Ovary (tissue), 10 donors: ENCODE measurements at places on chromosomes 3 and 15. TPM values are rescaled to one million over a fixed set of nuclear protein-coding genes. Genes with fewer than 3 reads are reported as not detected.

The BNC1 gene
- polyA plus RNA-seq: 0.95 TPM

The TIPARP gene
- 21.4 TPM for polyA plus RNA-seq

The GOLGB1 gene
- polyA plus RNA-seq: 31.7 TPM

The ATP8B4 gene
- polyA plus RNA-seq: 11.3 TPM

The GALNT15 gene
- polyA plus RNA-seq: 33.7 TPM

The ZNF148 gene
- polyA plus RNA-seq: 19.1 TPM

The NDN gene
- 105 TPM for polyA plus RNA-seq

The LOXL1 gene
- polyA plus RNA-seq: 16.1 TPM

The GHRL gene
- 0.34 TPM for polyA plus RNA-seq

The APBA2 gene
- polyA plus RNA-seq: 1.9 TPM

The EPHA6 gene
- 2.0 TPM for polyA plus RNA-seq

The COLQ gene
- 1.9 TPM for polyA plus RNA-seq

The WNT5A gene
- 10.1 TPM for polyA plus RNA-seq

The CHRNA3 gene
- polyA plus RNA-seq: 0.27 TPM

DNA sequence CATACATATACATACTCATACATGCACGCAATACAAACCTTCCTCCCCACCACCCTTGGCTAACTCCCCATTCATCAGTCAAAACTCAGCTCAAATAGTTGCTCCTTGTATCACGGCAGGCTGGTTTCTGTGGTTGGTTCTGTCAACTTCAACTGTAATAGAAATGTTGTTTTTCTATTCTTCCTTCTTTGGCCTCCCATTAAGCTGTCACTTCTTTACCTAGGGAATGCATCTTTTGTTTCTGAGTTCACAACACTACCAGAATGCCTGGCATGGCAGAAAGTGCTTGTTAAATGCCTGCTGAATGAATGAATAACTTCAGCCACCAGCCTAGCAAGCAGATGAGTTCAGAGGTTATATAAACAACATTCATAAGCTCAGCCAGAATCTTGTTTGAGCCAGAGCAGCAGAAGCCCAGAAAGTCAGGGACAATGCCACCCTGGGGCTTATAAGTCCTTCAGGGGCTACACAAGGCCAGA, 63.1 kb downstream of the B3GALNT1 start:
- DNase-seq: no peak

GRCh38 chr3:111314181-111314873, 227.7 kb upstream of the CD96 start:
- DNase-seq: no peak

DNA sequence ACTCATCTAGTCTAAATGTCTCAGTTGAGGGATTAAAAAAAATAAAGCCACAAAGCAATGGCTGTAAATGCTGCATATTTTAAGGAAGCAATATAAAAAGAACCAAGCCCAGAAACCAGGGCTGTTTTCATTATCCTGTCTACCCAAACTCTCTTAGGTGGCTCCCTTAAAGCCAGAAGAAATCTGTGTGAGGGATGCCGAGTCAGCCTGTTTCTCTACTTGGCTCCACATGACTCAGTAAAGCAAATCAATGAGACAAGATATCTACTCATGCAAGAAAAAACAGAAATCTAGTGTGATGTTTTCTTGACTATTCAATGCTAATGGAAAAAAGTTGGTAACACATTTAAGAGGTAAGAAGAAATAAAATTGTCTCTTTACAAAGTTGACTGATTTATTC, 296.2 kb downstream of the ZBTB20 start:
- DNase-seq: no peak

DNA sequence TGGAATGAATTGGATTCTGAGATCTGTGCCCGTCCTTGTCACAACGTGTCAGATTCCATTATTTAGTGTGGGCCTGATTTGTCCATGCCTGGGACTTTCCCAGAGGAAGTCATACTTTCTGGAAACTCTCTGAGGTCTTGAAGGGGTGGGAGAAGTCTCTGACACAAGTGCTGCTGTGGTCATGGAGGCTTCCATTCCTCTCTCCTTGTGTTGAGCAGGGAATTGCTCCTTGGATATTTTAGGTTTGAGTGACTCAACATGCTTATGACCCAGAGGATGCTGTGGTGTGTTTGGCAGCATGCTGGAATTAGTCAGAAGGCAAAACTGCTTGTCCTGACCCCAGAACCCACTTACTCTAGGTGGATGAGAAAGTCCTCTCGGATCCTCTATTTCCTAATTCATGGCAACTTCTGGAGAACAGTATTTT, 132.1 kb downstream of the LPP start:
- DNase-seq: peak; percentile 75

DNA sequence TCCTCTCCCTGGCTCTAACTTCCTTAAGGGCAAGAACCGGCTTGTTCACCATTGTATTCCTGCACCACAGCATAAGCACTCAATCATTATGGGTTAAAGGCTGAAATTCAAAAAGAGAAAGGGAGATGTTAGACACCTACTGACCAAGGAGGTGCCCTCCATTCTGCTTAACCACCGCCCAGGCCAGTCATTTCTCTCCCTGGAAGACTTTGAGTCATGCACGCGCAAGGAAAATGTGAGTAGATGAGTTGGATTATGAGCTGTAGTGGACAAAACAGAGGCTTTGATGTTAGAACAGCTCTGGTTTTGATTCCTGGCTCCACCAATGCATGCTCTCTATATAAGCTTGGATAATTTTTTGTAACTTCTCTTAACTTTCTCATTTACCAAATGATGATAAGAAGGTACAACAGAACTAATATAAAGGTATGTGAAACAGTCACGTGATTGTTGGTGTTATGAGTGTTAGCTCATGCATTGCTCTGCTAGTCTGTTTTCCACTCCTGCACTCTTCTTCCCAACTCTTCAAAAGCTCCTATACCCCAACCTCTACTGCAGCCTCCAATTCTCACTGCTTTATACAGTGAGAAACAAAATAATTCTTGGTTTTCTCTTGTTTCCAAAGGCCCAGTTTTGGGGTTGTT, 148.4 kb upstream of the ATP11B start:
- DNase-seq: no peak

DNA sequence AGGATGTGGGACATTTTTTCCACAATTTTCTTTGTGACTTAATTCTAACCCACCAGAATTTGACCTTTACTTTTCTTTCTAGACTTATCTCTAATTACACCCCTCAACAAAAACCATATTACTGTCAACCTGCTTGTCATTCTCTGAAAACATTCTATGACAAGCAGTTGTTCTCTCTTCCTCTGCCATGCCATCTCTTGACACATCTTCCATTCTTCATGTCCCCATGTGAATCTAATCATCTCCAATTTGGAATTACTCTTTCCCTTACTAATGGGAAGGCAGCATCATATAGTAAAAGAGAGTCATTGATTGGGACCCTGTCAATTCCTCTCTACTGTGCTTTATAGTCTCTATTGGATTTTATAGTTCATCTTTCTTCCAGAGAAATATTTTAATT, 61.3 kb upstream of the P2RY1 start:
- no peak for DNase-seq

- DNase-seq: no peak
Observed at GRCh38 chr3:58356054-58356453, 23.4 kb downstream of the PXK start.

DNA sequence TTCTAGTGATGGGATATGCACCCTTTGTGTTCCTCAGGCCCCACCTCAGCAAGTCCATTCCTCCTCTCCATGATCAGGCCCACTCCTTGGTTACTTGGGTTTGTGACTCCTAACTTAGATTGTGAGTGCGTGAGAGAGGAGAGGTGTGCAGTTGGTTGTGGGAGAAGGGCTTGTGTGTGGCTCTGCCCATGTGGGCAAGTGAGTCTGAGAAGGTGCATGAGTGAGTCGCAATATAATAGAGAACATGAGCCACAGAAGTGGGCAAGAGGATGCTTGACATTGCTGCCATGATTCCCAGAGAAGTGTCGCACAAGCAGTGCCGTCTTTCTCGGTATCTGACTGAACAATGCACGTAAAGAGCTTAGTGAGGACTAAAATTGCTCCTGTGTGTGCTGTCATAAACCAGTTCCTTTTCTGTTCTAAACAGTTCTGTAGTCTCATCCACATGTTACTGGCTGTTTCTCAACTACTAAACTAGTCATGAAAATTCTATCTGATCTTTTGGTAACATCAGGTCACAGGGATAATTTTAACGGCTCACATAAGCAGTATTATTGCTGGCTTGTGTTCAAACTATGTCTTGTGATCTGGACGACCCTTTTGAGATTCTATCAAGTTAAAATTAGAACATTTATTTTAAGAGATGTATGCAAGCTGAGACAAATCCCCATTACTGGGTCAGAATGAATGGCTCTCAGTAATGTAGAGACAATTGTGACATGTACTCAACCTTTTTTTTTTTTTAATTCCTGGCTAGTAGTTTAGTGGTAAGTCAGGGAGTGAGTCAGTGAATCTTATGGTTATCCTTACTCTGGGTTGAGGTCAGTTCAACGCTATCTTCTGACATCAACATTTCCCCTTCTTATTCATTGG, 25.6 kb downstream of the GYG1 start:
- no peak for DNase-seq

GRCh38 chr3:43423142-43423541, 136.8 kb downstream of the SNRK start:
- peak; percentile 24 for DNase-seq

- DNase-seq: no peak
Observed at GRCh38 chr3:72458375-72458774, 389.9 kb downstream of the SHQ1 start.

- DNase-seq: no peak
Observed at GRCh38 chr3:126153695-126154360, 26.6 kb downstream of the ALDH1L1 start.

DNA sequence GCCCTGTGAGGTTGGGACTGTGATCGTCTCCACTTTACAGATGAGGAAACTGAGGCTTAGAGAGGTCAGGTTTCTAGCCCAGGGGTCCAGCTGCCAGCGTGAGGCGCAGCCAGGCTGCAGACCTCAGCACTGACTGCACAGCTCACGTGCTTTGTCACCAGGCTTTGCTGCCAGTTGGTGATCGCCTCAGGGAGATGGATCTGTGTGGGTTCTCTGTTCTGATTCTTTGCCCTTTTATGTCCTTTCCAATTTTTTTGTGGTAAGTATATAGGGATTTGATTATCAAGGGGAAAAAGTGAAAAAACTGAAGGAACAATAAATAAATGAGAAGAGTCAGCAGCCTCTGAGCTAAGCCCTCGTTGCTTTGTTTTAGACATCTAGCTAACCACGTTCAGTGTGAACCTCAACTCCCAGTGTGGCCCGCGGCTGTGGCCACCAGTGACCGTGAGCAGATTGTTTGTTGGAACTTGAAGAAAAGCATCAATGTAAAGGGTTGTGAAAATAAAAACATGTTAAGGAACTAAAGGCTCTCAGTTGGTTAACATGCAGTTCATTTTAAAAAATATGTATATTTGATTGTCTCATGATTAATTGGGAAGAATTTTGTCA, 117.6 kb downstream of the PDE8A start:
- no peak for DNase-seq

GRCh38 chr3:156605686-156606605, 51.0 kb upstream of the SSR3 start:
- DNase-seq: peak; percentile 31

DNA sequence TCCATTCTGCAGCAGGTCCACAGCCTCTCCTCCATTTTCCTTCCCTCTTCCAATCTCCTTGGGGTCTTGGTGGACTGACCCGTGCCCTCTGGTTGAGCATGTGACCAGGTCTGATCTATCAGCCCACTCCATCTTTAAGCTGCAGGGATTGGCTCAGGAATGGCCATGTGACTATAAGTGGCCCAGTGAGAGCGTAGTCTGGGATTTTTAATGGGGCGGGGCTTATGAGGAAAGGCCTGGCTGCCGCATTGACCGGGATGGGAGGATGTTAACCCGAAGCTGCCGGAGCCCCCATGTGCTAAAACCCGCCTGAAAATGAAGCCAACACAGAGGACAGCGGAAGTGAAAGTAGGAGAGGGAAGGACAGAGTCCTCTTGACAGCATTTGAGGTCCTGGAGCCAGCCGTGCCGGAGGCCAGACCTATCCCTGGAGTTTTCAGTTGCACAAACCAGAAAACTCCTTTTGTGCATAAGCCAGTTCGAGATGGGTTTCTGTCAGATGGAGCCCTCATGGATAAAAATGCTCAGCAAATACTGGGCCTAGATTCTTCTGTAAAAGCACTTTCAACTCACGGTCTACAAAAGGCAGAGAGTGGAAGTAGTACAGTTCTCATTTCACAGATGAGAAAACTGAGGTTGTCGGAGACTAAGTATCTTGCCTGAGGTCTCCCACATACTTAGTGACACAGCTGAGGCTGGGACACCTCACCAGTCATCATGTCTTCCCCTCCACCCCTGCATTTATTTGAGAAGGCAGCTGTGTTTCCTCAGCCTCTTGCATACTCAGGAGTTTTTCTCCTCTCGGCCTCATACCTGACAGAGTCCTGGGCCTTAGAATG, 61.9 kb downstream of the ATP2B2 start:
- DNase-seq: no peak

DNA sequence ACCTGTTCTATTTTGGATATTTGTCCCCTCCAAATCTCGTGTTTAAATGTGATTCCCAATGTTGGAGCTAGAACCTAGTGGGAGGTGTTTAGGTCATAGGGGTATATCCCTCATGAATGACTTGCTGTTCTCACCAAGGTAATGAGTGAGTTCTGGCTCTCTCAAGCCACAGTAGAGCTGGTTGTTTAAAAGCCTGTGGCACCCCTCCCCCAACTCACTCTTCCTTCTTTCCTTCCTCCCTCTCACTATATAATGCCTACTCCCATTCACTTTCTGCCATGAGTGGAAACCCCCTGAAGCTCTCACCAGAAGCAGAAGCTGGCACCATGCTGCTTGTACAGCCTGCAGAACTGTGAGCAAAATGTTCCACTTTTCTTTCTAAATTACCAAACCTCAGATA, 341.1 kb downstream of the SI start:
- no peak for DNase-seq

GRCh38 chr3:151552589-151552988, 91.7 kb upstream of the IGSF10 start:
- DNase-seq: no peak

- DNase-seq: no peak
Observed at GRCh38 chr3:634511-634910, 437.9 kb downstream of the CHL1 start.

- DNase-seq: no peak
Observed at GRCh38 chr15:59622289-59622688, 10.7 kb downstream of the GCNT3 start.

- no peak for DNase-seq
Observed at GRCh38 chr3:17730318-17730967, 12.0 kb downstream of the TBC1D5 start.

- no peak for DNase-seq
Observed at GRCh38 chr15:42819786-42820185, 82.9 kb upstream of the CDAN1 start.

- no peak for DNase-seq
Observed at GRCh38 chr3:127805026-127805753, 17.1 kb downstream of the MGLL start.

DNA sequence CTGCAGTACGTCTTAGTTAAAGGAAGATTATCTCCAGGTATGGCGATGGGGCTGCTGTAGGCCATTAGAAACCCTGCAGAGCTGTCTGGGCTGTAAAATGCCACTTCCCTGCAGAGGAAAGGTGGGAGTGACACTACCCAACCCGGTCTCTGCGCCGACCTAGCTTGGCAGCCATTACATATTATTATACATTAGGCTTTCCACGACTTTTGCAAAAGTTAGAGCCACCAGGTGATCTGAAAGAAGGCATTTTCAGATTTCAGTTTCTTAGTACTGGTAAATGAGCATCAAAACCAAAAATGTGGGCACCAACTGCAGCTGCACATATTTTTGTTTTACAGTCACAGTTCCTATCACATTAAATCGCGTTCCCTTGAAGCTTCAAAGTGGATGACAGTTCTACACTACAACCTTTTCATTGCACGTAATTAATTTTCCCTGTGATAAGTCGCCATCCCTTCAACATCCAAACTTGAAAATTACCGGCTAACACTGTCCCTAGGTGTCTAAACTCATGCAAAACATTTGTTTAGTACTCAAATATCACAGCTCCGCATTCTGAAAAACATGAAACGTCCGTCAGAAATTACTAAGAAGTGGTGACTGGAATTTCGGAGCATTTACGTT, 81.4 kb upstream of the CHD2 start:
- DNase-seq: no peak
